ENCODE measurements at places on chromosomes 1 and 21.

DNA sequence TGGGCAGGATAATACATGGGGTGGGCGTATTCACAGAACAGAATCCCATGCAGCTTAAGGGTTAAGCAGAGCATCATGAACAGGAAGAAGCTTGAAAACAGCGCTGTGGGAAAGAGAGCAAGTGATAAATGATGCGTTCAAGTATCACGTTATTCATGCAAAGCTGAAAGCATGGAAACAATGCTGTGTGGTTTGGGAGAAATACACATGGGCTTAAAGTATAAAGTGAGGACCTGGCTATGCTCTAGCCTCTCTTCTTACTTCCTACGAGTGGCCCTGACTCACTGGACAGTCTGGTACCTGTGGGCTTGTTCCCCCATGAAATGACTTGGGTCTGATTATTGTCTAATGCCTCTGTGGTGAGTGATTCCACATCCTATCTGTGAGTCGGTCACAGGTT lies 25.7 kb downstream of the TMPRSS2 start:
- no peak for DNase-seq

DNA sequence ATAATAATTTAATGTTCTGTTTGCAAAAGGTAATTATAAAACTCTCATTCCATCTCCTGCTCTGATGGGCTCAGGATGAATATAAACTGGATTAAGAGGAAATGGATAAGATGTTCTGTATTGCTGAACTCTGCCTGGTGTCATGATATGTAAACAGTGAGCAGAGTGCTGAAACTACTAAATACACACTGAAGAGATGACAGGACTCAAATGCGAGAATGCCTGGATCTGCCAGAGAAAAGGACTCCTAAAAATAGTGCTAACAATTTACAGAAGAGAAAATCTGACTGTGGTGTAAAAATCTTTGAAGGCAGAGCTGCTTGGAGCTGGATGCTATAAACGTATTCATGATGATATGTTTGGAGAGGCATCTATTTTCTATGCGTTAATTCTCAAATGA lies 303.2 kb downstream of the RWDD3 start:
- no peak for DNase-seq

DNA sequence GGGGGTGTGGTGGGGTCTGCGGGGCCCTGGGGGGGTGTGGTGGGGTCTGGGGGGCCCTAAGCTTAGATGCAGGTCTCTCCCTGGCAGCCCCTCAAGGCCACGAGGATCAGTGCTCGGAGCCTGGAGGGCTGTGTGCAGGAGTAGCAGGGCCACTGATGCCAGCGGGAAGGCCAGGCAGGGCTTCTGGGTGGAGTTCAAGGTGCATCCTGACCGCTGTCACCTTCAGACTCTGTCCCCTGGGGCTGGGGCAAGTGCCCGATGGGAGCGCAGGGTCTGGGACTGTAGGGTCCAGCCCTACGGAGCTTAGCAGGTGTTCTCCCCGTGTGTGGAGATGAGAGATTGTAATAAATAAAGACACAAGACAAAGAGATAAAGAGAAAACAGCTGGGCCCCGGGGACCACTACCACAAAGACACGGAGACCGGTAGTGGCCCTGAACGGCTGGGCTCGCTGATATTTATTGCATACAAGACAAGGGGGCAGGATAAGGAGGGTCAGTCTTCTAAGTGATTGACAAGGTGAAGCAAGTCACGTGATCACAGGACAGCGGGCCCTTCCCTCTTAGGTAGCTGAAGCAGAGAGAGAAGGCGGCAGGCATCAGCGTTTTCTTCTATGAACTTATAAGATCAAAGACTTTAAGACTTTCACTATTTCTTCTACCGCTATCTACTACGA lies 8.7 kb downstream of the RNF223 start:
- DNase-seq, result no peak

GRCh38 chr1:48808496-48808895 lies 31.8 kb upstream of the BEND5 start:
- DNase-seq, result peak; percentile 60

DNA sequence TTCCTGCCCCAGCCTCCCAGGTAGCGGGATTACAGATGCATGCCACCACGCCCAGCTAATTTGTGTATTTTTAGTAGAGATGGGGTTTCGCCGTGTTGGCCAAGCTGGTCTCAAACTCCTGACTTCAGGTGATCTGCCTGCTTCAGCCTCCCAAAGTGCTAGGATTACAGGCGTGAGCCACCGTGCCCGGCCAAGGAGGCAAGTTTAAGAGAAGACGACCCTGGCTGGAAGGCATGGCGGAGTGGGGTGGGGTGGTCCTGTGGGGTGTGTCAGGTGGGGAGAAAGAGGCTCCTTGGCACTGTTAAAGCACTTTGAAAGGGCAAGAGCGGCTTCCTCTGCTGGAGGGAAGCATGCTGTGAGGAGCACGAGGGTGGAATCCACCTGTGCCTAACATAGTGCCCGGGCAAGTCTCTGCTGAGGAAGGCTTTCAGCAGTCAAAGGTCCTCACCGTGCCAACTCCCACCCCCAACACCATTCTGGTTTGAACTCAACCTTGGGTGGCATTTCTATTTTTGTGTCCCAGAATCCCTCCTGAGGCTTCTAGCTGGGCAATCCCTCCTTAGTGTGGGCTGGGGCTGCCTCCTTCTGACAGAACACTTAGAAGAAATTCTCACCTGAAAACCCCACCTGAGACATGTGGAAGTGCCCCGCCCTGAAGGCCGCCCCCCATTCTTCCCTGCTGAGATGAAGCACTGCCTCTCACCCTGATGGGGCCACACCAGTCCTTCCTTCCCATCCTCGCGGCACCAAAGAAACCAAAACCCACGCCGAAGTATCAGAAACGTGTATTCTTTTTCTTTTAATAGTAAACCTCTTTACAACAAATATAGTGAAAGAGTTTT lies 37.4 kb downstream of the MEF2D start:
- no peak for DNase-seq

DNA sequence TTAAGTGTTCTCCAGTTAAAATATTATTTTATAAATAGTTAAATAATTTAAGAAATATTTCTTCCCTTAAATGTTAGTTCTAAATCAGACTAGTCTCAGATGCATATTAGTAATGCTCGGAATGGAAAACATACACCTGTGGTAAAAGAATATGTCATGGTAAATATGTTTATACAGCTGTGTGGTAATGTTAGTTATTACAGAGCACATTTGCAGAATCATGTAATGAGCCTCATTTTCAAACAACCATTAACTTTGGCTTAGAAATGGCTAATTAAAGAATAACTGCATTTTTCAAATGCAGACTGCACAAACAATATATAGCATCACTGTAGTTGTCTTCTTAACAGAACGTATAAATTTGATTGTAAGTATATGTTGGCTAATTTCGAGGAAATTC lies 90.3 kb downstream of the DISP1 start:
- DNase-seq, result no peak

- DNase-seq, result no peak
These were observed 30.5 kb upstream of the PIK3CD start for GRCh38 chr1:9621032-9621431.

GRCh38 chr1:184298440-184299405 lies 88.1 kb upstream of the C1orf21 start:
- DNase-seq, result no peak

DNA sequence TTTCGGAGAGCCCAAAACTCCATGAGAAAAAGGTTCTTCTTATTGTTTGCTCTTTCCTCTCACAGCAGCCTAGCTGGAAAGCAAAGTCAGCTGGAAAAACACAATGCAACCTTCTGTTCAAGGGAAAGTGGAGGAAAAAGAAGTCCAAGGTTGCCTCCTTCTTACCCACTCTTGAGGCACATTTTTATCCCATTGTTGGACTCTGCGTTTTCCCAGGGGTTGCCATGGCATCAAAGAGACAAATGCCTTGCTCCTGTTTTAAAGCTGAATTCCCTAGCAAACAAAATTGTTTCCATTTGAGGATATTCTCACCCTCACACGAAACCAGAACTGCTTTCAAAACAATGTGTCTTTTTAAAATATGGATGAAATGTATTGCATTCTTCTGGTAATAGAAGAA lies 45.1 kb upstream of the PALMD start:
- no peak for DNase-seq

DNA sequence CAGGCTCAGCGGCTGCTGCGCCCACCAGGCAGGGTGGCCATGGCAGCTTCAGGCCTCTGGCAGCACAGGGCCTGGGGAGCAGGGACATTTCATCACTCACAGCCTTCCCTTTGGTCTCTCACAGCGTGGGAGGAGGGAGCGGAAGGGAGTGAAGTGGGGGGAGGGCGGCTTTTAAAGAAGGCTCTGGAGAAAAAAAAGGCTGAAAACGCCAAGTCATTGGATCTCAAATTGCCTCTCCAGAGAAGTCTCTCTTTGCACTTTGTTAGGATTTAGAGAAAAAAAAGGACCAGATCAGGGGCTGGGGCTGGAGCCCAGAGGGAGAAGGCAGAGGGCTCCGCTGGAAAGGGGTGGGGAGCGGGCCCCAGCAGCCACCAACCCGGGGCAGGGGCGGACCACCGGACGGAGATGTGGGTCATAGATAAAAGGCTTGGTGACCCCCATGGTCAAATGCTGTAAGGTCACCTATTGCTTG lies 209.9 kb downstream of the GRIK3 start:
- DNase-seq, result no peak

GRCh38 chr1:172154551-172154950 lies 265.9 kb upstream of the C1orf105 start:
- no peak for DNase-seq

GRCh38 chr1:207878939-207879338 lies 32.0 kb downstream of the CD34 start:
- no peak for DNase-seq

GRCh38 chr1:2433936-2434655 lies 21.7 kb upstream of the PEX10 start:
- no peak for DNase-seq

DNA sequence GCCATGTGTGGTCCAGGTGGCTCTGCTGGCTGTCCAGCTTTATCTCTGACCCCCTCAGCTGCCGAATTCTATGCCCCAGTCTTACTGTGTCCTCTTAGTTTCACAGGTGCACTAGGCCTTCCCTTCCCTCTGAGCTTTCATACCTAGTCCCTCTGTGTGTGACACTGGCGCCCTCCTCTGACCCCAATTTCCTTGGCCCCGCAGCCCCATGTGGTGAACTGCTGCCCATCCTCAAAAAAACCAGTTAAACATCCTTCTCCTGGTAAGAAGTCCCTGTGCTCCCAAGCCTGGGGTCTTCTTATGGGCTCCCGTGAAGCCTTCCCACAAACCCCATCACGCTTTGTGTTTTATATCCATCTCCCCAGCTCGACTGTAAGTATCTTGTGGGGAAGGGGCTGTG lies 93.9 kb upstream of the TSPAN2 start:
- no peak for DNase-seq

DNA sequence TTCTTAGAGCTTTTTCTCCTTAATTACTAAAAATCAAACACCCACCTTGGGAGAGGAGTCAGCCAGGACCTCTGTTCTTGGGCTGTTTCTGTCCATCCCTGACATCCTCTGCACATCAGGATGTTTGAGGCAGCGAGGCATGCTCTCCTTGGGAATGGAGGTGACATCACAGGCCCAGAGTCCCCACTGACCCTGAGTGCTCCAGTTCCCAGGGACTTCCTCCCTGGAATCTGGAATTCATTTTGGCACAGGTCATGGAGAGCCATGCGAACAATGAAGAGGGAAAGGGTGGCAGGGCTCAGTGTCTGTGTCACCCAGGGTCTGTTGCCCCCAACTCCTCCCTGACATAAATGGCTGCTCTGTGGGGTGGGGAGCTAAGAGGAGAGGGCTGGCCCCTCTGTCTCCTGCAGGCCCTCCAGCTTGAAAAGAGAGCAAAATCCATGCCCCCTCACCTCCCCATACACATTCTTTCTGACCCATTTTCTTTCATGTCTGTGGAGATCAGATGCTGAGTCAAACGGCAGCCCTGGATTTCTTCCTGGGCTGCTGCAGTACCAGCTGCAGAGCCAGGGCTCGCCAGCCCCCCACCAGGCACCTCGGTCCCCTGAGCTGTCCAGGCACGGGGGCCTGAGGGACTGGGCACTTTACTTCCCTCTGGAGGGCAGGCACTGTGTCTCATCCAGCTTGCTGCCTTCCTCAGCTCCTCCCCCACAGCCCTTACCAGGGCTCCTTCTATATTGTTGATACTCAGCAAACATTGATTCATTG lies 102.0 kb downstream of the NMNAT2 start:
- DNase-seq, result no peak

DNA sequence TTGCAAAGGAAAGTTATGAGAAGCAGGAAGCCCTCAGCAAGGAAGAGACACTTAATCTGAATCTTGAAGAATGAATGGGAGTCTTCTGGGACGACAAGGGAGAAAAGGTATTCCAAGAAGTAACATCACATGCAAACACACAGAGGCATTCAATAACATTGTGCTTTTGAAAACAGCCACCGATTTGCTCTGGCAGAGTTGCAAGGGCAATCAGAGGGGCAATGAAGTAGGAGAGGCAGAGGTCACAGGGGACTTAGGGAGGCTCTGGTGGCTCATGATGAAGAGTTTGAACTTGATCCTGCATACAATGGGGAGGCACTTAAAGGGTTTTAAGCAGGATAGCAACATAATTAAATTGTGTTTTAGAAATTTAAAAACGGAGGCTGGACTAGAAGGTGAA lies 107.7 kb downstream of the DDX20 start:
- DNase-seq, result no peak

DNA sequence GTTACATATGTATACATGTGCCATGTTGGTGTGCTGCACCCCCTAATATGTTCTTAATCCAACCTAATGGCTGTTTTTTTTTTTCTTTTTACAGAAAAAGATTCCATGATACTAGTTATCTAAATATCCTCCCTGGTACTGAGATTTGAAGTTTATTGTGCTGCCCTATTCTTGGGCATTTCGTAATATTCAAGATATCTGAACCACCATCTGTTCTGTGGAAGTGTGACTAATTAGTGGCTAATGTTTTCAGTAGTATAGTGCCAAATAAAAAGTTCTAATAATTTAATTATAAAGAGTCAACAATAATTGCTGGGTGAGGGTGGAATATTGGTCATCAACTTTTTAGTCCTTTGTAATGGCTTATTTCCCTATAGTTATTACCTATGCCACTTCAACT lies 217.5 kb downstream of the GABPA start:
- no peak for DNase-seq

DNA sequence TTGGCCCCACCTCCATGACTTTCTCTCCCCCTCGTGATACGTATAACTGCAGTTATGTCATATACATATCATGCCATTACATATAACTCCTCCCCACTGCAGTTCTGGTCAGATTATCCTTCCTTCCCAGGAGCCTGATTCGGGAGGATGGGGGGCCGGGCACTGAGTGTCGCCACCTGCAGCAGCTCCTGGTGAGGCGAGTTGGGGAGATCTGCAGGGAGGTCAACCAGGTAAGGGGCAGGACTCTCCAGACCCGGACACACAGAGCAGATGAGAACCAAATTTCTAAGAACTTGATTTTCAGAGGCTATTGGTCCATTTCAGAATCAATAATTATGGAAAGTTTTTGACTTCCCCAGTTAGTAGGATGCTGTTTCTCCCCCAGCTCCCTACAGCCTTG lies 19.5 kb downstream of the HYI start:
- DNase-seq, result no peak

All from tibial artery (tissue), 4 donors.